ENCODE measurements at places on chromosomes 3 and 15.
A peak's percentile ranks its signal among the peaks of the same experiment; 100 is the strongest.

DNA sequence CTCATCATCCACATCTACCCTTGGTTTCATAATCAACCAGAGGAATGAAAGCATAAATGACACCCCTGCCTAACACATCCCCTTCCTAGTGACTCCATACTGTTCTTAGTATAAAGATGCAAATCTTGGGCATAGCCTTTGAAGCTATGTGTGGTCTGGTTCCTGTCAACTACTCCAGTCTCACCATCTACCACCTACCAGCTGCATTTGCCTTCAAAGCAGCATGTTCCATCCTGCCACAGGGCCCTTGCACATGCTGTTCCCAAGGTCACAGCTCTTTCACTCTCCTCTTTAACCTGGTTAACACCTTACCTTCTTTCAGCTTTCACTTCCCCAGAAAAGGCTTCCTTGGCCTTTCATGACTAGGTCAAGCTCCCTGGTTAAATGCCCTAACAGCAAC lies 62.3 kb upstream of the ARHGEF3 start:
- no peak for DNase-seq

GRCh38 chr15:59329570-59330350 lies 42.9 kb downstream of the MYO1E start:
- DNase-seq, result peak; percentile 17

DNA sequence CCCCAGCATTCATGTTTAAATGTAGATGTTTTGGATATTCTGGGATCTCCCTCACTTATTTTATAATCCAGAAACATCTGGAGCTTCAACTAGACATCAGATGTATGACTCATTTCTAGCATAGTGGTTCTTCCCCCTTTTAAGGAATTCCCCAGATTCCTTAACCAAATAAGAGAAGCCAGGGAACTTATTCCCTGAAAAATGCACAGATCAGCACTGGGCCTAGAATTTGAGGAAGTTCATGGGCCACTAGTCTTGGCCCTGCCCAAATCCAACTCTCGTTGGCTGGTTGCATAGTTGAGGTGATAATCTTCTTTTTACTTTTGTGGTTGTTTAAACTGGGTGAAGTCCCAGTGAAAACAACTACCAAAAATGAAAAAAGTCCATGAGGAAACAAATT lies 20.4 kb downstream of the RARRES1 start:
- no peak for DNase-seq

DNA sequence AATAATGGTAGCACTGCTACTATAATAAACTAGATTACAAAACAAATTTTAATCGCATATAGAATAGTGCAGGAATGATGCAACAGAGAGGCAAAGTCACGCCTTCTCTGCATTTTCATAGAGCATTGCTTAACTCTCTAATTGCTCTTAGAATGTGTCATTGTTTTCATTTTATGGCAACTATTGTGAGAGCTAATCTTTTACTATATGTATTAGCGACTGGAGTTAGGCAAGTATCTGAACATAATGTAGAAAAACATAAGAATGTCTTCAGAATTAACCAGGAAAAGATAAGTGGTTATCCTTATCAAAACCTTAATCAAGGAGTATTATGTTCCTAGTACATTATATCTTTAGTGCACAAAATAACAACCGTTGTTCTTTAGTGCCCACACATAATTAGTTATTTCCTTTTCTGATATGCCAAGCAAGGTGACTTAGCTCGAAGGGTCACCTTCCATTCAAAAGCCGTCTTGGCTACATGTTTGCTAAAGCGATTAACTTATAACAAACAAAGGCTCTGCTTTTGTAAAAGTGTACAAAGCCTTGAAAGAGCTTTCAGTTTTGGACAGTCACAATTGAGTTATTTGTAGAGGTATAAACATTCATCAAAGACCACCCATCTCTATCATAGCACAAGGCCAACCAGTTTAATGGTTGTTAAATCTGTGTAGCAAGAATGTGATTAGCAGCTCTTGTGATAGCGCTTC lies 1328.9 kb downstream of the ROBO2 start:
- DNase-seq, result no peak

DNA sequence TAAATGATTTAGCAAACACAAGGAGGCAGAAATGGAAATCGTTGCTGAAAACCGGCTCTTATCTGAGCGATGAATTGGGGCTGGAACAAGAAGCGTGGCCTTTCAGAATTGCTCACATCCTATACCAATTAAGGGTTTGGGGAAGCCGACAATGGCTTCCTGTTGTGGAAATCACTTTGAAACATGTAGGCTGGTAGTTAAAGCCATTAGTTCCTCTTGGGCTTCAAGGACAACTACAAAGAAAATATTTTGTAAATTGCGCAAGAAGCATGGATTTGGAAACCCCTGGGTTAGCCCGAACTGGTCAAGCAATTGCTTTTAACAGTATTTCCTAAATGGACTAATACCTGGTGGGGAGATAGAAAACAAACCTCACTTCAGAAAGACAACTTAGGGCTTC lies 182.4 kb downstream of the ADAMTS9 start:
- no peak for DNase-seq

- no peak for DNase-seq
These were observed 43.6 kb downstream of the RASA2 start for GRCh38 chr3:141530415-141530768.

DNA sequence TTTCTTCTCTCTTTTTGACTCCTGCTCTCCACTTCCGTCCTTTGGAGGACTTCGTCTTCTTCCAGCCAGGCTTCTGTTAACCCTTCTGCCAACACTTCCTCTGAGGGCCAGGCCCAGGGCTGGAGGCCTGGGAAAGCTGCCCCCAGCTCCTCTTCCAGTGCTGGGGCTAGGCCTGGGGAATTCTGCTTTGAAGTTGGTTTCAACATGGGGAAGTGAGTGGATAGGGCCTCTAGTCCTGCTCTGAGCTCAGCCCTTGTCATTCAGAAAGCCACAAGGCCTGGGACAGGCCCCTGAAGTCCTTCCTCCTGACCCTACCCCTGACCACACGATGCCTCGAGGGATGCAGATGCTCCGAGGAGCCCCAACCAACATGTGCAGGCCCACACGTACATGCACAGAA lies 53.9 kb upstream of the HERC1 start:
- DNase-seq, result no peak

- DNase-seq, result no peak
These were observed 104.7 kb downstream of the PGPEP1L start for GRCh38 chr15:98902931-98903330.

DNA sequence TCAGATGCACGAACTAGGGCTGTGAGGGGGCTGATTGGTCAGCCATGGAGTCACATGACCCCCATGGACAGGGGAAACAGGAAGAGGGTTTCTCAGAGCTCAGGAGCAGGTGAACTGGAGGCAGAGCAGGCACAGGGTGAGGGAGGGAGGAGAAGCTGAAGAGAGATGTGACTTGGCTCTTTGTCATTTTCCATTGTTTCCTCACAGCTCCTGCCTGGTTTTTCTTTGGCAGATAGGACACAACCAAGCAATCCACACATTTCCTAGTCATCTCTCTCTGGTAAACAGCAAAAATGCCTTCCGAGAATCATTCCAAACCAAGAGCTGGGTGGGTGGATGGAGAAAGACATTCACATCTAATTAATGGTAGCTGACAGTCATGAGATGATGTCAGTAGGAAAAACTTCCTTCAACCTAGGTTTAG lies 43.4 kb upstream of the LMCD1 start:
- DNase-seq, result no peak

- no peak for DNase-seq
These were observed 82.8 kb downstream of the DHX36 start for GRCh38 chr3:154241496-154241895.

DNA sequence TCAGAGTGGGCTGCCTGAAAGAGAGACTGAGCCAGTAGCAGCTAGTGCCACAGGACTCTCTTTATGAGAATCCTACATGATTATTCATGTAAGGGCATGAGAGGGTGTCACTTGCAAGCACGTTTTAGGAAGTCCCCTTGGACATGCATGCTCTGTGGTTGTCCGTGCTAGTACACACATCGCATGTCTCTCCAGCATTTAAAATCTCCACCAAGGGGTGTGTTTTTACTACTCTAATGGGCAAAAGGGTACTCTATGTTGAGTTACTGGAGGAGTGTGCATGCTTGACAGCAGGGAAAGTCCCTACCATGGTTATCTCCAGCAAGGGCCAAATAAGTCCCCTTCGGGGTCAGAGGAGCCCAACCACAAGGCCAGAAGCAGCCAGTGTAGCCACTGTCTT lies 70.7 kb downstream of the DCLK3 start:
- DNase-seq, result no peak

GRCh38 chr3:40768046-40768445 lies 243.3 kb downstream of the ZNF621 start:
- no peak for DNase-seq

DNA sequence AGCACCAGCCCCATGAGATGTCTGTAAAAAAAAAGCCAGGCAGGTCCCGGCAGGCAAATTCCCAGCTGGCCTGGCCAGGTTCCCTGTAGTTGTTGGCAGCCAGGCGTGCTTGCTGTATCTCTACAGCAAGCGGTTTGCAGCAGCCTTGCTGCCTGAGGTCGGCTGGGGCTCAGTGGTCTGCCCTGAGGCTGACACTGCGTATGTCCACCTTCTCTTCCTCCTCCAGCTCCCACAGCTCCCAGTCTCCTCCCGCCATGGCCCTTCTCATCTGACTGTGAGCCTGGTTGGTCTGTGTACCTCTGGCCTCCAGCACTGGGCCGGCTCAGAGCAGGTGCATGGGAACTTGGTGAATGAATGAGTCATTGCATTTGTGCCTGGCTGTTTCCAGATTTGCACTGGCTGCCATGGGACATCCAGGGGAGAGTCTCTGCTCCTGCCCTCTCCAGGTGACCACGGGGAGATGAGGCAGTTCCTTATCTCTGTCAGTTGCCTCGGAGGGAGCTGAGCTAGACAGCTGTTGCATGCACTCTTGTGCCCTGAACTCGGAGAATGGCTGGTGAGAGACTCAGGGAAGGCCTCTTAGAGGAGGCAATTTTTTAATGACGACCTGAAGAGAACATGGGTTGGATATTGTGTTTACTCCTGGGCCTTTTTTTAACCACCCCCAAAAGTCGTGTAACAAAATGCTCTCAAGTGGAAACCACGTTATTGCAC lies 43.0 kb downstream of the SPSB4 start:
- DNase-seq, result no peak

DNA sequence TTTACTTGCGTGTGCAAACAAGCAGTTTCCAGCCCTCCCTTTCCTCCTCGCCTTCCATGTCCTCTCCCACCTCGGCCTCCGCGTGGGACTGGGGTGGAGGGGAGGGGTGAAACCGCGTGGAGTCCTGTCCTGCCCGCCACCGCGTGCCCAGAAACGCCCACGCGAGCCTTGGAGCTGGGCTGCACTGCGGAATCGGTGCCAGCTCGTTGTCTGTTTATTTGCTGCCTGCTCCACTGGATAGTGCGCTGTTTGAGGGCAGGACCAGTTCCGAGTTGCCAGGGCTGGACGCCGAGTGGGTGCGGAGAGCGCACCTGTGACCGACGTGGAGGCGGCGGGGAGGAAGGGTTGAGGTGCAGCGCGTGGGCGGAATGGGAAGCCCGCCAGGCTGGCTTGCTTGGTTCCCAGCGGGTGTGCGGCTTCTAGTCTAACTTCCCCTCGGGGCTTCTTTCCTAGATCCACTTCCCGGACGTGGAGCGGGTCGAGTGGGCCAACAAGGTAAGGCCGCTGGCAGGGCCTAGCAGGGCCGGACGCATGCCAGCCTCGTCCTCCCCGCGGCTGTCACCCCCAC lies 17.3 kb downstream of the ESYT3 start:
- DNase-seq, result no peak

DNA sequence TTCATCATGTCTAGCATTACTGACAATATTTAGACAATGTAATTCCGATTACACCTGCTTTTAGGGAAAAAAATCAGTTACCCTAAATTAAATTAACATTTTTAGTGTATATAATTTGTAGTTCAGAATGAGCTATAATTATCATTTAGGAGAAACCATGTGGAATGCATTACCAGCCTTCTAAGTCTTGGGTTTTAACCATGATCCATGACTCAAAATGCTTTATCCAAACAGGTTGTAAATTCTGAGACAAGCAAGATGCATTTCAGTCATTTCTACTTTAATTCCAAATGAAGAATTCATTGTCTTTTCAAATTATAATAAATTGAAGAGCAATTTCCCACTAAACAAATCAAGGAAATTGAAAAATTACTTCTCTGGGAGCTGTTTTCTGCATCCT lies 243.7 kb upstream of the LRIG1 start:
- no peak for DNase-seq

GRCh38 chr3:55782351-55782750 lies 295.2 kb upstream of the WNT5A start:
- no peak for DNase-seq

Measured in renal cortex interstitium (tissue), 15 donors.